ENCODE measurements at places on chromosomes 7 and 10.

DNA sequence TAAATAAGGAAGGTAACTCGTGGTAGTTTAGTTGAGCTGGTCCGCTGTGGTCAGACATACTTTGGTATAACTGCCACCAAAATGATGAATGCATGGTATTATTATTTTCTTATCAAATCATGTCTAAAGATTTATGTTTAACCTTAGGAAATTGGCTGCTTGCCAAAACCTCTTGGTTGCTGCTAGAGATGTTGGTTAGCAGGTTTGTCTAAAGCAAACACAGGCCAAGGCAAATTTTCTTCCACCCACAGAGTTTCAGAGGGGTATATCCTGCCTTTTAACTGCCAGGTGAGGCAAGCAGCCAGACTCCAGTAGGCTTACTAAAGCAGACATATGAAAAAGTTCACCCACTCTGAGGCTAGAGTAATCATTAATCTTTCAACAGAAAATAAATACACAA lies 101.4 kb downstream of the SEMA3E start:
- DNase-seq, result no peak

DNA sequence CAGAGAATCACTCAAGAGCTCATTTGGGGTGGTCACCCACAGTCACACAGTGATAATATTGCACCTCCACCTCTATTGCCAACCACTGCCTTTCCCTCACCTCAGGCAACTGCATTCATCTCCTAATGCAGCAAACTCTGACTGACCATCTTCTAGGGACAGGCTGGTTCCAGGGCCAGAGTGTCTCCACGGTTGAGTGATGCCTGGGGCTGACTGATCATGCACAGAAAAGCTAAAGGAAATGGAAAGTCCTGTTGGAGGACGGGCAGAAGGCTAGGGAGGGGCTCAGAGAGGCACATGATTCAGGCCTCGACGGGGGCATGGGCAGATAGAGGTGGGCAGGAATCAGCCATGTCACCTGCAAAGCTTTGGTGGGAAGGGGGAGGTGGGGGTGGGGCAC lies 127.1 kb upstream of the TNS3 start:
- no peak for DNase-seq

DNA sequence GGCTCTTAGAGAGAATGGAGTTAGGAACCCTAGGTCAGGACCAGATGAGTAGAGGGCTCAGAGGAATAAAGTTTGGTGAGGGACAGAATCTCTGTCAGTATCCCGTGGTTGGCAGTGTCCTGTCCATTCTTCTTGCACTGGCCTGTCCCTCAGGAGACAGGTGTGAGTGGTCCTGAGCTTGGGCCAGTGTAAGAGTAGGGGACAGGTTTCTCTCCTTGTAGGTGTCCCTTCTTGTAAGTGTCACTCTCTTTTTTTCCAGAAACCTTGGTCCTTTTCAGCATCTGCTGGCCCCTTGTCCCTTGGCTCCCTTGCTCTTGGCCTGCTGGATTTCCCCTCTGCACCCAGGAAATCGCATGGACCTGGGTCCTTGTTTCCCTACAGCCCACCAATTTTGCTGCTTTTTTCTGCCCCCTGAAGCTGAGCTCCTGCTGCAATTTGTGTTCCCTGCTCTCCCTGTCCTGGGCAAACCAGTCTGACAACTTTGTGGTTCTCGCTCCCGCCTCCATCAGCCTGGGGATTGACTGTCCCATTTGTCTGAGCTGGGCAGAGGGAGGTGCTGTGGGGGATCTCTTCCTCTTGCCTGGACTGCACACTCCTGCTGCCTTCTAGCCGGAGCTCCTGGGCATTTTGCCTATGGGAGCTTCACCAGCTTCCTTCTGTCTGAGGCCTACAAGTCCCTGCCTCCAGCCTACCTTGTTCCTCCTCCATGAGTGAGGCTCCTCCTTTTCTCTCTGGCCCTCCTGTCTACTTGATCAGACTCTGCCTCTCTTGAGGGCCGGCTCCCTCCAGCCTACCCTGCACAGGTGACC lies 6.5 kb downstream of the TSPAN14 start:
- peak; percentile 84 for DNase-seq

DNA sequence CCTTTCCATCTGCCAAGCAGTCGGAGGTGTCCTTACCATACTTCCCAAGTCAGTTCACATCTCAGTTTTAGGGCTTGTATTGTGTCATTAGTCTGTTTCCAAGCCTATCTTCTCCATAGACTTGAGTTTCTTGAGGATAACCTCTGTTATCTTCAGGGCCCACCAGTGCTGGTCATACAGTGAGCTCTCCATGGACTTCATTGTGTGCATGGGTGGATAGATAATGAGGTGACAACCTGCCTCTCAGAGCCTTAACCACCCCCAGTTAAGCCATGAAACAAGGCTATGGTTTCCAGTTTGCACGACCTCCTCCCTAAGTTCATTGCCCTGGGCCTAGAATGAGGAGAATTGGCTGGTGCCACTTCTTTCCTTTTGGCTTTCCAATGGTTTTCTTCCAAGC lies 38.5 kb upstream of the WAC start:
- no peak for DNase-seq

DNA sequence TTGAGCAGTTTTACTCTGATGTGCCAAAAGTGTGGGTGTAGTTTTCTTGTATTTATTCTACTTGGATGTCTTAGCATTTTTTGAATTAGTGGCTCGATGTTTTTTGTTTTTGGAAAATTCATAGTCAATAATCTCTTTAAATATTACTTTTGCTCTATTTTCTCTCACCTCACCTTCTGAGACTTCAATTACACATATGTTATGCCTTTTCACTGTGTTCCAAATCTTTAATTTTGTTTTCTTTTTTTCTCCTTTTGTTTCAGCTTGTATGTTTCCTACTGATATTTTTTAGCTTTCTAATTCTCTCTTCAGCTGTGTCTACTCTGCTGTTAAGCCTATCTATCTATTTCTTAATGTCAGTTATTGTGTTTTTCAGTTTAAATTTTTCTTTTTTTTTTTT lies 69.5 kb downstream of the ZNF503 start:
- no peak for DNase-seq

GRCh38 chr10:11601670-11602069 lies 9.8 kb downstream of the USP6NL start:
- no peak for DNase-seq

DNA sequence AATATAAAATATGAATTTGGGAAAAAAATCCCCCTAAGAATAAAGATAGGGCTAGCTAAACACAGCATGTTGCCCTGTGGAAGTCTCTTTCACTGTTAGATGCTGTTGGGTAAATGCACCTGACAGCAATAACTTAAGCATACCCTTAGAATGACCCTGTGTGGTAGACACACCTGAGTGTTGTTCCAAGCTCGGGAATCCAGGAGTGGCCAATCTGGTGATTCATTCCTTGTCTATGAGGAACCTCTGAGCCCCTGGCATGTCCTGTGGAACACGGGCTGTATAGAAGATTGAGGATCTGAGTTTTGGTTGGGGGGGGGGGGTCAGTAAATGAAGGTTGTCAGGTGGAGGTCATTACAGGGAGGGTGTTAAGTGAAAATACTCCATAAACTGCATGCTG lies 730.0 kb upstream of the IGFBP3 start:
- peak; percentile 77 for DNase-seq

DNA sequence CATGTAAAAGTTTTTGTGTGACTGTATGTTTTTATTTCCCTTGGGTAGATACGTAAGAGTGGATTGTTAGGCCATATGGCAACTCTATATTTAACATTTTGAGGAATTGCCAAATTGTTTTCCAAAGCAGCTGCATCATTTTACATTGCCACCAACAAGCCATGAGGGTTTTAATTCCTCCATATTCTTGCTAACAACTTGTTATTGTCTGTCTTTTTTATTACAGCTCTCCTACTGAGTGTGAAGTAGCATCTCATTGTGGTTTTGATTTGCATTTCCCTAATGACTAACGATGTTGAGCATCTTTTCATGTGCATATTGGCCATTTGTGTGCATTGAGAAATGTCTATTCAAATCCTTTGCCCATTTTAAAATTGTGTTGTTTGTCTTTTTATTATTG lies 94.9 kb downstream of the CARD11 start:
- no peak for DNase-seq

GRCh38 chr10:73759512-73760115 lies 15.4 kb downstream of the SEC24C start:
- DNase-seq, result peak; percentile 34

GRCh38 chr7:146681487-146681886 lies 564.9 kb downstream of the CNTNAP2 start:
- DNase-seq, result no peak

GRCh38 chr7:113410796-113411195 lies 292.4 kb upstream of the SMIM30 start:
- DNase-seq, result no peak

- peak; percentile 71 for DNase-seq
Measured at GRCh38 chr10:14244801-14245211, 85.9 kb downstream of the FRMD4A start.

DNA sequence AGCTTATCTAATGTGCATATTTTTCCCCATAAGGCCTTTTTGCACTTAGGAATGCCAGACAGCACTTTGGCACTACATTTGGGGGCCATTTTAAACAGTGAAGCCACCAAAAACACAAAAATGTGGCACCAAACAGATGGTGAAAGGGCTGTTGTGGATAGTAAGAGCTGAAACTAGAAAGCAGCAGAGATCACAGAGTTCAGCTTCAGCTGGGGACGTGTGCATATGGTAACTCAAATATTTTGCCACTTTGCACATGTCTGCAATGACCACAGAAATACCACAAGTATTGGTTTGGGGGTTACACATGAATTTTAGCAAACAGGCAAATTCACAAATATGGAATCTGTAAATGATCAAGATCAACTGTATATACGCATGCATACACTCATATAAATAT lies 72.8 kb downstream of the PODXL start:
- no peak for DNase-seq

DNA sequence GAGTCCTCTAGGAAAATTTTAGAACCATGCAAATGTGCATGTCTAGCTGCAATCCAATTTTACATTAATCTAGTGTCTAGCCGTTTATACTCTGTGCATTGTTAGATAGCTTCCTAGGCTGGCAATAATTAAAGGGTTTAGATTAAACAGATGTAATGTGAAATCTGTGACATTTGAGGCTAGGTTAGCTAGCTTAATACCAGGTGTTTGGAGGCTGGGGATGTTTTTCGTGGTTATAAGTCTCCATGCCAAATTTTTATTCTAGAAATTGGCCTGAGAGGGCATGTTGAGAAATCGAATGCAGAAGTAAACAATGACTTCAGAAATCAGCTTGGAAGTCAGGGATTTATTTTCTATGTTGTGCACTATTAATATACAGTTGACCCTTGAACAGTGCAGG lies 94.2 kb downstream of the ST7 start:
- DNase-seq, result no peak

DNA sequence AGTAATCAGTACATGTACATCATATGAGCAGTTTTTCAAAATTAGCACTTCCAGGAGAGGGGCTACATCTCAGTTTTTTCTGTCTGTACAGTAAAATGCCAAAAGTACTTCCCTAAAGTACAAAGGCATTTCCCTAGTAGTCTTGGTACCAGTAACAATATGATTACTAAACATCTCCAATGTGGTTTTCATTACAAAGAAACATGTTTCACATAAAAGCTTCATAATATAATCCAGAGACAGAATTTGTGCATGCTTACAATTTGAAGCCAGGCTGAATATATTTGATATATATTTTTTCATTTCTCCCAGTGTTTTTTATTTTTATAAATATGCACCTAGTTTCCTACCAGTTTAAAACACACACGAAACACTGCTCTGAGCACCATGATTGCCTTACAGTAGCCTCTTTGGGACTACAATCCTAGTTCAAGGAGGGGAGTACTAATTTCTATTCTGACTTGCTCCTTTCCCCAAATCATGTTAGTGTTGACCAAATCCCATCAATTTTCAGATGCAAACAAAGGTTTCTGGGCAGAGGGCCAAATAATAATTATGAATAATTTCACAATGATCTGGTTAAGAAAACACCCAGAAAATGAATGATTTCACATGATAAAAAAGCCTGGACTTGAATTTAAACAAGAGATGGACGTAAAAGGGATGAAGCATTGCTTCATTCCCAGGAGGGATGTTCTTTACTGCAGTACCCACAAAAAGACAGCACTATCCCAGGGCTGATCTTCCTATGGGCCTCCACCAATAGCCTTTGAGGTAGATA lies 201.3 kb downstream of the SLC25A13 start:
- no peak for DNase-seq

- DNase-seq, result no peak
Measured at GRCh38 chr10:46092524-46093081, 46.5 kb upstream of the MSMB start.

DNA sequence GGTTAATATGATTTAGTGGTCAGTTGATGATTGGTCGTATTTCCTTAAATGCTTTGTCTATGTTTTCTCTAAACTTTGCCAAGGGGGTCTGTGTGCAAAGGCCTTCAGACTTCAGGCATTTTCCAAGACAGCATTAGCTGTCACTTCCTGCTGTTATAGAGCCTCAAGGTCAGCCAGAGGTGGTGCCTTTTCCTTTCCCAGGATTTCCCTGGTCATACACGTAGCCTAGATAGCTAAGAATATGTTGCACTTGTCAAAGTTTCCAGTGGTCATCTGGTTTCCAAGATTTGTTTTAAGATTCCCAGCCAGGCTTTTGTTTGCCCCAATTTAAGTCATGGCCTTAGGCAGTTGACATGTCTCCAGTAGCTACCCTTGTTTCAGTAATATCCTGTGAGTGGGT lies 133.2 kb upstream of the IGFBP3 start:
- no peak for DNase-seq

DNA sequence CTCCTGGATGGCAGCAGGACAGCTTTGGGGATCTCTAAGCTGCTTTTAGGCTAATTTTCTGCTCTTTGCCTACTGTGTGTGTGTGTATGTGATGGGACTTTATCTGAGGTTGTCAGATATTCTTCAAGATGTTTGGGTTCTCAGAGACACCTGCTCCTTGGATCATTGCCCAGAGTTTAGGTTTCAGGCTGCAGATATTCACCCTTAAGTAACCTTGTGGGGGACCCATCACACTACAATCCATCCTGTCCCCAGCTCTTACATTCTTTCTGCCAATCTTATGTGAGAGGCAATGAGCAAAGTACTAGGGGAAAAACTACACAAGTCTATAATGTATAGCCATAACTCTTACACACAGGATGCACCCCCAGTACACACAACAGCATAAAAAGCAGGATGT lies 263.0 kb upstream of the ZWINT start:
- DNase-seq, result no peak

- peak; percentile 88 for DNase-seq
Measured at GRCh38 chr10:3484306-3485056, 300.5 kb downstream of the KLF6 start.

- DNase-seq, result no peak
Measured at GRCh38 chr7:102819151-102819550, 70.4 kb downstream of the FAM185A start.

GRCh38 chr10:79244841-79245504 lies 102.3 kb upstream of the PPIF start:
- no peak for DNase-seq

GRCh38 chr10:79310911-79311573 lies 36.2 kb upstream of the PPIF start:
- DNase-seq, result no peak

DNA sequence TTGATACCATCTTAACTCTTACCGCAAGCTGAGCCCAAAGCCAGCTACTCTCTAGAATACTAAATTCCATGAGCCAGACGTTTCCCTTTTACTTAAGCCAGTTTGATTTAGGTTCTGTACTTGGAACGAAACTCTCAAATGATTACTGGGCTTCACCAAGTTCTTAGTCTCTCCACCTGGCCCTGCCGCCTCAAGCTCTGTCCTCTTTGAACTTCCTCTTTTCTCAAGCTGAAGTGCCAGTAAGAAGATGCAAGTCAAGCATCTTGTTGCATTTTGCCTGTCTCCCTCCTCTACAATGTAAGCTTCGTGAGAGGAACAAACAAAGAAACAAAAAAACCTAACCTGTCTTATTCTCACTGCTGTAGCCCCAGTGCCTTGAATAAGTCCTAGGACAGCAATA lies 358.2 kb upstream of the NPVF start:
- no peak for DNase-seq

GRCh38 chr7:833601-834258 lies 1.5 kb downstream of the SUN1 start:
- DNase-seq, result no peak

Measured in trophoblast cell (in vitro differentiated cells and primary cell).